Activated CD4-positive, alpha-beta T cell treated with anti-CD3 and anti-CD28 coated beads, Interleukin-2, amount 10 ng/mL, durations not matched to agents 7 days and 5 days (primary cell): ENCODE measurements at places on chromosomes 4 and X. TPM values are rescaled to one million over a fixed set of nuclear protein-coding genes. Genes with fewer than 3 reads are reported as not detected.
A peak's percentile ranks its signal among the peaks of the same experiment; 100 is the strongest.

The LNX1 gene
- total RNA-seq = not detected

The BTK gene
- not detected for total RNA-seq

The ERCC6L gene
- total RNA-seq = 12.7 TPM

The PROM1 gene
- not detected for total RNA-seq

DNA sequence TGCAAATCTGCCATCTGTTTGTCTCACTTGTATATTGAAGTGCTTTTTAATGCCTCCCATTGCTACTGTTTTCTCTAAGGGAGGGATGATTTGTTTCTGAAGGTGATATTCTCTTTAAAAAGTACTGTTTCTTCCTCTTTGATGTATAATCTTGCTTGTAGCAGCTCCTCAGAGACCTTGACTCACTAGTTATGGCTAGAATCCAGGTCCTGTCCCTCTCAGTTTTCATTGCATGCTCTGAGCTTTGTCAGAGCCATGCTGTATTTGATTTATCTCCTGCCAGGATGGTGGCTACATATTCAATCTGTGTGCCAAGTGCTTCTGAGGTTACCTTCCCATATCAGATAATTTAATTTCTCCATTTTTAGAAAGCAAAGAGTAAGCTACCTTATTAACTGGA lies 56.0 kb downstream of the GLUD2 start:
- H3K27me3 ChIP-seq = no peaks in the 10 kb centered on the region
- DNase-seq = no peak
- H3K4me3 ChIP-seq = no peak overlapping the region
- no peak overlapping the region for H3K27ac ChIP-seq
- H3K36me3 ChIP-seq = no peaks in the 10 kb centered on the region

GRCh38 chrX:38804432-38804681 lies 3.1 kb downstream of the MID1IP1 start:
- H3K27me3 ChIP-seq = no peaks in the 10 kb centered on the region
- H3K27ac ChIP-seq = peak overlapping the region; percentile 96
- no peak for DNase-seq
- H3K4me3 ChIP-seq = peak overlapping the region; percentile 82
- H3K36me3 ChIP-seq = peaks cover 35% of the 10 kb centered on the region

DNA sequence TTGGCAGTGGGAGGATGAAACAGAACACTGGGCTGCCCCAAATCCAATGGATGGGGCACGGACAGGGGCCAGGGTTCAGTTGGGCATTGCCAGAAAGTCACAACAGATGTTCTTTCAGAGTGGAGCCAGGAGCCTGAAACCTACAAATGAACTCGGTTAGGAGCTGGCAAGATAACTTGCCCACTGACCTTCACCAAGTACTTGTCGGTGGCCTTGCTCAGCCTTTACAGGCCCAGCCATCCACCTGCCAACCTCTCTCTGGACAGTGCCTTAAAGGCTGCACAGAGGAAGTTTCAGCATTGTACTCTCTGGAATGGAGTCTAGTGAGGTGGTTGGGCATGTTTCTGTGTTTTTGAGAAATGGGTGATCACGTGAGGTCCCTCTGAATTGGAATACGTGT lies 87.1 kb upstream of the USP9X start:
- no peak overlapping the region for H3K4me3 ChIP-seq
- no peak for DNase-seq
- no peaks in the 10 kb centered on the region for H3K27me3 ChIP-seq
- no peaks in the 10 kb centered on the region for H3K36me3 ChIP-seq
- no peak overlapping the region for H3K27ac ChIP-seq

DNA sequence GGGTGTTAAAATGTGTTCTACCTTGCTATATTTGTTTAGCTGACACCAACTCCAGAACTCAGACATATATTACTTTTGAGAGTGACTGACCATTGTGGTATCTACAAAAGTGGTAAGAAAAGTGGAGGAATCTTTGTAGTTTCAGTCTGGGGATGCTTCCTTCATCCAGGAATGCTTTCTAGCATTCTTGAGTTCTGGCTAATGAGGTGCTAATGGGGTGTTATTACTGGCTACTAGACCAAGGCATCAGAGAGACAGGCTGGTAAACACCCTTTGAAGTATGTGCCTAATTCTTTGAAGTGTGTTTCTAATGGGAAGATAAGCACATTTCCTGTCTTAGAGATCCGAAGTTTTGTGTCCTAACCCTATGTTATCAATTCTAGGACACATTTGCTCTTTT lies 310.4 kb downstream of the SPRY1 start:
- DNase-seq = no peak
- peaks cover 4% of the 10 kb centered on the region for H3K27me3 ChIP-seq
- H3K4me3 ChIP-seq = no peak overlapping the region
- no peaks in the 10 kb centered on the region for H3K4me1 ChIP-seq

DNA sequence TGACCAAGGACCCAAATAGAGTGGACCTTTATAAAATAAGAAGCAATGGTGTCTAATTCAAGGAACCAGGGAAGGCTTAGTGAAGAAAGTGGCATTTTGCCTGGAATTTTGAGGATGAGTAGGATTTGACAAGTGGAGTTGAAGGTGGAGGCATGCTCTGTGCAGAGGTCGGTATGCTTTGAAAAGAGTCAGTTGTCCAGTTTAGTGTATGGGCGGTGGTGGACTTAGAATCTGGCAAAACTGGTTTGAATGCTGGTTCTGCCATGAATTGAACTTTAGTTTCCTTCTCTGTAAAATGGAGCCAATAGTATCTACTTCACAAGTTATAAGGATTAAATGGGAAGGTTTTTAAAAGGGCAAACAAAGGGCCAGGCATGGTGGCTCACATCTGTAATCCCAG lies 29.7 kb downstream of the SEPTIN11 start:
- H3K4me3 ChIP-seq = no peak overlapping the region
- H3K4me1 ChIP-seq = peaks cover 48% of the 10 kb centered on the region
- peaks cover 31% of the 10 kb centered on the region for H3K27me3 ChIP-seq
- H3K27ac ChIP-seq = no peak overlapping the region

GRCh38 chr4:73417973-73418372 lies 13.9 kb downstream of the ALB start:
- DNase-seq = no peak
- H3K4me1 ChIP-seq = no peaks in the 10 kb centered on the region
- no peaks in the 10 kb centered on the region for H3K36me3 ChIP-seq
- no peak overlapping the region for H3K27ac ChIP-seq

DNA sequence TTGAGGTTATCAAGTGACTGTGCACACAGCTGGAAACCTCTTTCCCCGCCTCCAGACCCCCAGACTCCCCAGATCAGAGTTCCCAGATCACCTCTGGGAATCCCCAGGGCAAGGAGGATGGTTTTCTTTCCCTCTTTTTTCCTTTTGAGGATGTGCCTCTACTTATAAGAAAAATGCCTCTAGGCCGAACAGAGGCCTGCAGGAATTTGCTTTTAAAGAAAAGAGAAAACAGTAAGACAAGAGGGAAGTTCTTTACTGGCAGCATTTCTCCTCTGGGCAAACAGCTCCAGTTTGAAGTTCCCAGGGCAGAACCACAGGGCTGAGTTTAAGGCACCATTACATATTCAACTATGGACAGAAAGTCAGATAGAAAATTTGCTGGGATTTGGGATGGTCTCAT lies 837.9 kb upstream of the LCORL start:
- no peak overlapping the region for H3K4me3 ChIP-seq
- H3K27me3 ChIP-seq = no peaks in the 10 kb centered on the region
- DNase-seq = no peak
- no peaks in the 10 kb centered on the region for H3K36me3 ChIP-seq

DNA sequence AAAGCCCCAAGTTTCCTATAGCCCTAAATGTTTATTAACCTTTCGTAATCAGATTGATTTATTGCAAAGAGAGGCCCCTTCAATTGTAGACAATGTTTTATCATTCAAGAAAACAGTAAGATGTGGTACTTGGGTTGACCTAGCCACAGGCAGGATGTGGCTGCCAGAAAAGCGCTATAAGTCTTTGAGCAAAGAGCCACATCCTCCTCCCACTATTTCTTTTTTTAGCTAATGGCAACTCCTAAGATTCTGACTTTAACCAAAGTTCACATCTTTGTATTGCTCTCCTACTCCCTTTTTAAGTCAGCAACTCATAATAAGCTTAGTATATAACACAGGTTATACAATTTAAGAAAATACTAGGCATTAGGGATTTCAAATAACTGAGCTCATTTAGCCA lies 70.7 kb upstream of the PPP3CA start:
- peak overlapping the region; percentile 80 for H3K27ac ChIP-seq
- H3K27me3 ChIP-seq = peaks cover 56% of the 10 kb centered on the region
- peak overlapping the region; percentile 60 for H3K4me3 ChIP-seq
- peaks cover 52% of the 10 kb centered on the region for H3K4me1 ChIP-seq
